ENCODE measurements at places on chromosomes 6 and 20.

DNA sequence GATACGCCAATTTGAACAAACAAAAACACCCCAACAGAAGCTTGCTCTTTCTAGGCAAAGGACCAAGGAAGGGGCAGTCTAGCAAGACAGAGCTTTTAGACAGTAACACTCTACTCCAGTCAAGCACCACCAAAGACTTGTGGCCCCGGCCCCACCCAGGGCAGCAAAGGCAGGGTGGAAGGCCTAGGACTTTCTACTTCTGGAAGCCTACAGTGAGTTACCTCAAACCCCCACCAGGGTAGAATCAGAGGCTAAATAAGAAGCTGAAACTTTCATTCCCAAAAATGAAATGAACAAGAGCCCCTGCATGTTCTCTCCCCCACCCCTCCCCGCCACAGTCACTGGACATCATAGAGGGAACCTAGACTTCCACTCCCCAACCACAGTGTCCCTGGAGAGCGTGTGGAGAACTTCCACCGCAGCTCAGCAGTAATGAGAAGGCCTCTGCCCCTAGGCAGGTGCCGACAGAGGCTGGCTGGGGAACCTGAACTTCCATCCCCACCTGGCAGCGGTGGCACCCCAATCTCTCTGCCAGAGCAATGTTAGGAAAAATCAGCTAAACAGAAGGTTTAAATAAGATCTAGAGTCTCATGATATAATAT, 40.0 kb downstream of the KATNA1 start:
- DNase-seq: no peak

DNA sequence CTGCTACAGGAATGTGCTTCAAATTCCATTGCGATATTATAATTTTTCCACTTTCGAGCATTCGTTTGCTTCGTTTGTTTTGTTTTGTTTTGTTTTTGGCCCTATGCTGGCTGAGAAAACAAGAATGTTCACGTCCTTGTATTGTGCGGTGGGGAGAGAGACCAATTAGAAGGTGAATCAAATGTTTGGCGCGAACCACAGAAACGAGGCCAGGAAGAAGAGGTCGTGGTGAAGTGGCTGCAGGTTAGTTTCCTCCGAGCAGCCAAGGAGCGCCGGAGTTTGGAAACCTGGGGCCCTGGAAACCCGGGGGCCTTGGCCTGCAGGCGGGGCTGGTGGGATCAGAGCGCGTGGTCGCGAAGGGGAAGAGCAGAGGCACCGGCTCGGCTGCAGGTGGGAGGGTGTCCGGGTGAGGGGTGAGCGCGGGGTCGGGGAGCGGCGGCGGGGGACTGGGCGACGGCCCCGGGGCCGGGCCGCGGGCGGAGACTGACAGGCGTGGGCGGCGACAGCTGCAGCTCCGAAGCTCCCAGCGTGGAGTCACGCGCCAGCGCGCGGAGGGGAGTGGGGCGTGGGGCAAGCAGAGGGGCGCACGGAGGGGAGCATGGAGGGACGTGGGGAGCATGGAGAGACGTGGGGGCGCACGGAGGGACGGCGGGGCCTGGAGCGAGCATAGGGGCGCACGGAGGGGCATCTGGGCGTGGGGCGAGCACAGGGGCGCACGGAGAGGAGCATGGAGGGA, 141.5 kb upstream of the PDE10A start:
- DNase-seq: no peak

- DNase-seq: no peak
These were observed 1.6 kb downstream of the SMPDL3A start for GRCh38 chr6:122790423-122791309.

- no peak for DNase-seq
These were observed 36.8 kb upstream of the CLDN20 start for GRCh38 chr6:155227046-155227445.

- no peak for DNase-seq
These were observed 107.4 kb upstream of the NAA20 start for GRCh38 chr20:19909725-19910124.

DNA sequence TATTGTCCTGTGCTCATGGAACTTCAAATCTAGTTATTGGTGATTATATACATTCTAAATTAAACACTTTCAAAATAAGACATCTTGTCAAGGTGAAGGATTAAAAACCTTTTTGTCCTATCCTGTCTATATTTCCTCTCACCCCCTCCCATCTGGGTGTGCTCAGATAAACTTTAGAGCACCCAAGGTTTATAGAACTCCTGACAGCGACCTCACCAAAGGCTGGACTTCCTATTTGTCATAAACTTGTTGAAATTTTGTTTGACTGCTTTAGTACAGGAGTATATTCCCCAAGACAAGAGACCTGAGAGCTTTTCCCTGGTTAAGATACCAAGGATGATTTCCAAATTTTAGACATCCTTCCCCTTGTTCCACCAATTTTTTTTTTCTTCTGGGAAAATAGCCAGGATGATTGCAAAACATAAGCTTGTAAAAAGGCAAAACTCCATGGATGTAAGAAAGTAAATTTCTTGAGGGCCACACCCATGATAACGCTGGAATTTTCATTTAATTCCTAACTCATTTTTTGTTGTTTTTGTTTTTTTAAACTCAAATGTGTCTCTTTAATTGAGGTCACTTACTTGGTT, 33.0 kb downstream of the CARMIL1 start:
- DNase-seq: peak; percentile 75

All from GM04503 (cell line).